Cerebellar nuclear complex (tissue), 1 donor: ENCODE measurements at places on chromosomes 6 and 20.

DNA sequence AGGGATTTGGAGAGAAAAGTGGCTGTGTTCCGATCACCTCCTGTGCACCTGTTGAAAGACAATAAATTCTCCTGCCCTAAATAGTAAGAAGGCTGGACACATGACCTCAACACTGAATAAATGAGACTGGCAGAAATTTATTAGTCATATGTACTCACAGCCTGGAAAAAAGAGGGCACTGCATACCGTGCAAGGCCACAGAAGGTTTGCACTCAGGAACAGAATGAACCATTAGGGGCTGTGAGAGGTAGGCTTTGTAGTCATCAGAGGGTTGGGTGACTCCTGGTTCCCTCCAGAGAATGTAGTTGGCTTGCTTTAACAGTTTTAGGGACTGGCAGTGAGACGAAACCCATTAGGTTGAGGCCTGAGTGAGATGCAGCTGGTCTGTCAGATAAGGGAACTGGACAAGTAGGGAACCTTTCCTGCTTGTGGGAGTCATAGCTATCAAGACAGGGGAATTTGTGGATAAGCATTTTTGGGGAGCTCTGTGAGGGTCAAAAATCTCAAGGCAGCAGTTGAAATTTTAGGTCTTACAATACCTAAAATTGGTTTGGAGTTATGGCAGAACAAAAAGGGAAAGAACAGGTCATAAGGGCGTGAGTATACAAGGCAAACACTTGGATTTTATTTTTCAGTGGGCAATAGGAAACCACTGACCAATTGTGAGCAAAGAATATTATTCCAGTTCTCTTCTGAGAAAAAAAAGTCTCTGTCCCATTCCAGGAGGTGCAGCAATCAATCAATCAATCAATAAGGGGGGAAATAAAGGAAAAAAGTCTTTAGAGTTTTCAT lies 67.9 kb upstream of the BTN3A2 start:
- DNase-seq = no peak

GRCh38 chr6:75893058-75893775 lies 144.2 kb downstream of the MYO6 start:
- no peak for DNase-seq

- no peak for DNase-seq
Measured at GRCh38 chr20:38173237-38174156, 8.4 kb upstream of the TGM2 start.

DNA sequence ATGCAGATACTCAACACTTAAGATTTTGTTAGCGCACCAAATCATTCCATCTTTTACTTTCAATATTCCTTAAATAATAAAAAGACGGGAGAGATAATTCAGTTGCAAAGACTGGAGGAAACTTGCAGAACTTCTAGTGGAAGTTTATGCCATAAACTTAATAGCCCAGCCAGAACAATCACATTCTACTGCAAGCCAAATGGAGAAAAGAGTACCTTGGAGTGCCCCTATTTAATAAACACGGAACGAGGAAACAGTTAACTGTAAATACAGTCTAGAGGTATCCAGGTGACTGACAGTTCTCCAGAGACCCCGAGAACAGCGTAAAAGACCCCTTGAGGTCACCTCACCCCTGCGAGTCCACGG lies 635 bp downstream of the SLC35B3 start:
- DNase-seq = no peak

GRCh38 chr6:136144251-136145023 lies 105.7 kb downstream of the MTFR2 start:
- no peak for DNase-seq

DNA sequence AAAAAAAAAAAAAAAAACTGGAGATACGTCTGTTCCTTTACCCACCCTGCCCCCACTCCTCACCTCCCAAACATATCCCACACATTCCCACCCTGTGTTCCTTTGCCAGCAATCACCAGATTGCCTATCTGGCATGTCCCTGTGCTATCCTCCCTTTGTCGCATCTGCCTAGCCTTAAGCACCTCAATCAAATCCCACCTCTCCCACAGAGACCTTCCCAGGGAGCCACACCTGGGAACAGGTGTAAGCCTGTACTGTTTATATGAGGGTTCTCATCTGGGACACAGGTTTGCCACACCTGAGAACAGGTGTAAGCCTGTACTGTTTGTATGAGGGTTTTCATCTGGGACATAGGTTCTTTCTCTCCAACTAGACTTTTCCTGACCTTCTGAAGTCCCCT lies 16.7 kb downstream of the WFDC3 start:
- DNase-seq = no peak

- no peak for DNase-seq
Measured at GRCh38 chr6:149368065-149368464, 32.0 kb upstream of the SUMO4 start.

DNA sequence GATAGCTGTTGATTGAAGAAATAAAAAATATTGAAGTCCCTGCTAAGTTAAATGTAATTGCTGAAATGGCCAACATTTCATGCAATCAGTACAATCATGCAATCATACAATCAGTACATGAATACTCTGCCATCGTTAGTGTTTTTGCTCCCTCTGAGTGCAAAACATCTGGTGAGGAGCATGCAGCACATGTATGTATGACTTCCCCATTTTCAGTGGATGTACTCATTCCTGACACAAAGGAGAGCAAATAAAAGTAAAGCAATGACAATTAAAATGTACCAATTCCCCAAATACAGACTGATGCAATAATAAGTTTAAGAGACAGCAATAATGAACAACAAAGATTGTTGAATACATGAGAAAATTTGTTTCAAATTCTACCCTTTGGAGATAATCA lies 140.7 kb downstream of the PLCB1 start:
- DNase-seq = no peak

DNA sequence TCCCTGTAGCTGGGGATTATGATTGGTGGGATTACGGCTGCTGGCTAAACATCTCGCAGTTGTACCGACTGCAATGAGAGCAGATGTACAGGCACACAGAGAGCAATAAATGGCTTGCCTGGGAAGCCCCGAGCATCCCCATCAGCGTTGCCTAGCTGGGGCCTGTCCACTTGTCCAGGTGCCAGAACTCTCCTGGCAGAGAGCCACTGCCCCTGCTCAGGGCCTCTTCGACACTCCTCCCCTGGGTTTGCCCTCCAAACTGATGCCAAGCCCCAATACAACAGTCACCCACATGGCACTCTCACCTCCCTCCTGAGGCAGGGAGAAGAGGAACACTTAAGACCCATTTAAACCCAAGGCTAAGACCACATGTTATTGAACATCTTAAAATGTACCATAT lies 715.1 kb downstream of the PTPRT start:
- DNase-seq = no peak

DNA sequence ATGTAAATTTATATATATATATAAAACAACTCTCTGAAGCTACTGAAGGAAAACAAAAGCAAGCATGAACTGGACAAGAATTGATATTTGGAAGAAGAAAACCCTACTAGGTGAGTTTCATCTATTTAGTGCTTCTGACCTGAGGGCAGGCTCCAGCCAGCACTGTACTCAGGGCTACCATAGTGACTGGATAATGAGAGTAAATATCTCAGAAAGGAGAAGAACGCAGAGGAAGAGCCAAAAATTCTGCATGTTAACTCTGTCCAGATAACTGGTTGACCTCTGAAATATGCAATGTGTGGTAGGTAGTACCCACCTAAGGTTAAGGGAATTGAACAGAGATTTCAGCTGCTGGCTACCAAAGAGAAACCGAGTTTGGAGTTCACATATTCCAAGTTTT lies 41.4 kb upstream of the CCN2 start:
- no peak for DNase-seq

DNA sequence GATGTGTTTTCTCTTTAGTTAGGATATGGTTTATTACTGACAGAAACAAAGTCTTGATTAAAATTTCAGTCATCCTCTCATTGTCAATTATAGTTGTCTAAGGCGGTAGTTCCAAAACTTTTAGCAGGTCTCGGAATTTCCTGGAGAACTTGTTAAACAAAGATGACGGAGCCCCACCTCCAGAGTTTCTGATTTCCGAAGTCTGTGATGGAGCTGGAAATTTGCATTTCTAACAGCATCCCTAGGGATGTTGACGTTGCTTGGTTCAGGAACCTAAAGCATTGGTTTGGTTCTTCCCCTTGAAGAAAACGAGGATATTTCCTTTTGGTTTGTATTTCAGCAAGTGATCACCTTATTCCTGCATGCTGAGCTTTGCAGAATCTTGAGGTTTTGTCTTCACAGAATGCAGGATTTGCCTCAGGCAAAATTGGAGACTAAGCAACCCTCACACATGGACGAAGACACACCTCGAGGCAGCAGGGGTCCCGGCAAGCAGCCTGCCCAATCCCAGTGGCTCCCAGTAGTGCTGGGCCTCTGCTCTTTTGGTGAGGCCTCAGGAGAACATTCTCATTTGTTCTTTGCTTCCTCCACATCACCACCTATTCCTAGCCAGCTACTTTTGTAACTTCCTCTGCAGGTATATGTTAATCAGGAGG lies 187.1 kb upstream of the PHACTR1 start:
- DNase-seq = no peak

- no peak for DNase-seq
Measured at GRCh38 chr6:113847447-113847846, 9.7 kb upstream of the MARCKS start.

- no peak for DNase-seq
Measured at GRCh38 chr6:125222531-125223455, 69.2 kb downstream of the TPD52L1 start.

GRCh38 chr6:137343241-137343640 lies 124.1 kb upstream of the IFNGR1 start:
- no peak for DNase-seq

DNA sequence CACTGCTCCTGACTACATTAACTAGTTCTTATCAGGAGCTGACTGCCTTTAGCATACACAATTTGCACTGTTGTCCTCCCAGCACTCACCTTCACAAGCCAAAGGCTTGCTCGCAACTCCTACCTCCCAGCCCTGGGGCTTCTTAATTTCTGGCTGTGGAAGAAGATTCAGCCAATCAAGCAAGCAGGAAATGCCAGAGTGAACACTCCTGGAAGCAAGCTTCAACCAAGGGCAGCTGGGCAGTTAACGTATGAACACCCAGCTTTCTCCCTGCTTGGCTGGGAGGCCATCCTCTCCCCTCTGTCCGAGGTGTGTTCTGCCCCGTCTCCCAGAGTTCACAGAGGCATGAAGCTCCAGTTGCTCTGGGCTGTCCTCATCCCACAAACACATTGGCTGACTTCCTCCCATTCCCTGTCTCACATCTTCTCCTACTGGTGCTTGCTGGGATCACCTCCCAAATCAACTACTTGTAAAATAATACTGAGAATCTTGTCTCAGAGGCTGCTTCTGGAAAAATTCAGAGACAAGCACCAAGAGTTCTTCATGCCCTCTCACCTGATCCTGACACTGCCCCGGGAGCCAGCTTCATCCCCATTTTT lies 15.3 kb upstream of the SRSF6 start:
- DNase-seq = no peak

DNA sequence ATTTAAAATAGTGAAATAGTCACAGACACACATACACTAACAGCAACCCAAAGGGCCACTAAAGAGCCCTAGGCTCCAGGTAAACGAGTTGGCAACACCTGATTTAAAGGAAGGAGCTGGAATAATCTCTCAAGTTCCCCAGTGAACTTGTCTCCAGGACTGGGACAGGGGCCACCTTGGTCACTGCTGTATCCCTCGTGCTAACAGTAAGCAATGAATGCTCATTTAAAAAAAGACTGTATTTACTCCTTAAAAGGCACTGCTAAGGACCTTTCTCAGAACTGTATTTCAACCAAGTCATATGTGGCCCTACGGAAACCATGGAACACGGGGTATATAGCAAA lies 1.3 kb downstream of the DIDO1 start:
- DNase-seq = no peak

- DNase-seq = no peak
Measured at GRCh38 chr6:166296035-166296883, 11.9 kb downstream of the PRR18 start.

DNA sequence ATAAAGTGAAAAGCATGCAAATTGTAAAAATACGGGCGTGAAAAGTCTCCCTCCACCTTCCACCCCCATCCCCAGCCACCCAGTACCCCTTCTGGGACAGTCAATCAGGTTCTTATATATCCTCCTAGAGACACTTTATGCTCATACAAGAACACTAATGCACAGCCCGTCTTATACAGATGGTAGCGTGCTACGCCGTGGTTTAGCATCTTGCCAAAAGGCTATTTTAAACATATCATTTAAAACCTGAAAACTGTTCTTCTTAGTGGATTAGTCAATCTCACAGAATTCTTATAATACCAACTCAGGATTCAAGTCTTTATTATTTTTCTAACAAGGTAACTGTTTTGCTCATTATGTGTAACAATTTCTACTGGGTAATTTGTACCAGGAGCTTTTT lies 57.2 kb upstream of the MRPS10 start:
- DNase-seq = no peak

DNA sequence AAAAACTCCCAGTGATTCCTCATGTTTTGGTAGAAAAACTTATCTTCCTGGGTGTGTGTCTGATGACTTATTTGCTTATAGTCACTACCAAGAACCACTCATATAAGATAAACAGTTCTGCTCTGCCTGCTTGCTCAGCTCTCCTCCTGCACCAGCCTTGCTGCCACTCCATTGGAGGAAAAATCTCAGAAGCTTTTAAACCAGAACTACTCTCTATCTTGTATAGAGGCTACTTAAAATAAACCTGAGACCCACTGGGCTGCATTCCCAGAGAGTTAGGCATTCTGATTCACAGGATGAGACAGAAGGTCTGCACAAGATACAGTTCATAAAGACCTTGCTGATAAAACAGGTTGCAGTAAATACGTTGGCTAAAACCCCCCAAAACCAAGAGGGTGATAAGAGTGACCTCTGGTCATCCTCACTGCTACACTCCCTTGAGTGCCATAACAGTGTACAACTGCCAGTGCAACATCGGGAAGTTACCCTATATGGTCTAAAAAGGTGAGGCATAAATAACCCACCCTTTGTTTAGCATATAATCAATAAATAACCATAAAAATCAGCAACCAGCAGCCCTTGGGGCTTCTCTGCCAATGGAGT lies 728.3 kb downstream of the EPHA7 start:
- no peak for DNase-seq

GRCh38 chr20:54642864-54643667 lies 167.7 kb downstream of the DOK5 start:
- DNase-seq = no peak

GRCh38 chr6:155050311-155050710 lies 55.2 kb downstream of the TIAM2 start:
- no peak for DNase-seq

- DNase-seq = no peak
Measured at GRCh38 chr6:155315516-155315871, 1.2 kb upstream of the TFB1M start.

- no peak for DNase-seq
Measured at GRCh38 chr6:110776413-110776812, 38.9 kb downstream of the CDK19 start.

GRCh38 chr6:34664256-34664971 lies 32.2 kb downstream of the ILRUN start:
- DNase-seq = no peak

- no peak for DNase-seq
Measured at GRCh38 chr20:36462440-36463211, 78.7 kb upstream of the MYL9 start.

GRCh38 chr6:31332637-31333602 lies 24.1 kb downstream of the HLA-B start:
- DNase-seq = no peak

- no peak for DNase-seq
Measured at GRCh38 chr6:129342243-129342642, 367.7 kb downstream of the ARHGAP18 start.
